ENCODE measurements at places on chromosomes 6 and 20. TPM values are rescaled to one million over a fixed set of nuclear protein-coding genes. Genes with fewer than 3 reads are reported as not detected.

Gene GNAS-AS1
- 2.1 TPM for polyA plus RNA-seq

Gene MAFB
- 0.08 TPM for polyA plus RNA-seq

Gene SLC23A2
- 30.0 TPM for polyA plus RNA-seq

GRCh38 chr6:139736325-139736906 lies 362.0 kb upstream of the CITED2 start:
- no peaks in the 10 kb centered on the region for H3K36me3 ChIP-seq
- DNase-seq = no peak
- H3K27me3 ChIP-seq = no peaks in the 10 kb centered on the region
- H3K4me3 ChIP-seq = no peak overlapping the region

Gene PRPF6
- 99.6 TPM for polyA plus RNA-seq

DNA sequence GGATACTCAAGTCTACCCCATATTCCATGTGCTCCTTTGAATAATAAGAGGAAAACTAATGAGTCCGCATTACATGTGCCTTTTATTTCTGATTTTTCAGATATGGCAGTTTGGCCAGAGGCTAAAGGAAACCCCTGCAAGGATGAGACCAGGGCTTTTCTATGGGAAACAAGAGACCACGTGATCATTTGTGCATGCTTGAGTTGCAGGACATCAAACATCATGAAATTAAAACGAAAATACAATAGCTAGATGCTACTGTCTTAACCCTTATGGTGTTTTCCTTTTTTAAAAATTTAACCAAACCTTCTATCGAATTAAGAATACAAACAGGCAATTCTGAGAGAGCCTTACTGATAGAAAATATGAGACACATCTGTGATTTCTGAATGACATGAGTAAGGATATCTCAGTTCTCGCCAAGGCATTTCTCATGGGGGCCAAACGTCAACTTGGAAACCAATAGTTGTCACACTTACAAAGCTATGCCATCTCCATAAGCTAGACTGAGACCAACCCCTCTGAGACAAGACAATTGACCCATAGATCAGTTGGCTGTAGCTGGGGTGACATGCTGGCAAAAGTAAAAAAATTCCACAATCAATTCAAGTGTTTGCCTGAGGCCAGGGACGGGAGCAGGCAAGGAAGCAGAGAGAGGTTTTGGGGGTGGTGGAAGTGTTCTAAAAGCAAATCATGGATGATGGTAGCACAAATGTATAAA lies 52.8 kb downstream of the RIPOR2 start:
- no peak overlapping the region for H3K4me3 ChIP-seq
- no peaks in the 10 kb centered on the region for H3K36me3 ChIP-seq
- H3K27me3 ChIP-seq = no peaks in the 10 kb centered on the region
- no peak for DNase-seq

DNA sequence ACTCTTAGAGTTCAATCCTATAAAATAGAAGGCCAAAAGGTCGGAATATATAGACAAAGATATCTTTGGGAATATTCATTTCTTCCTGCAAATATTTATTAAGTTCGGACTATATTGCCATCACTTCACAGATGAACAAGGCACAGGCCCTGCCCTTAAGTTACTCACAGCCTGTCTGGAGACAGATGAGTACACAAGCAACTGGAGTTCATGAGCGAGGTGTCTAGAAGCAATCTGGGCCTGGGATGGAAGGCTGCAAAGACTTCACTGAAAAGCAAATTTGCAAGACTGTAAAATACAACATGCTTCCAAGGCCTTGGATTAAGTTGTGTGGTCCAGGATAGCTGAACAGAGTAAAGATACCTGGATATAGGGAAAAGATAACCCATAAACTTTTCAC lies 56.7 kb upstream of the CEP85L start:
- H3K4me3 ChIP-seq = peak overlapping the region; percentile 81
- H3K27ac ChIP-seq = peak overlapping the region; percentile 84
- H3K27me3 ChIP-seq = no peaks in the 10 kb centered on the region
- H3K36me3 ChIP-seq = no peaks in the 10 kb centered on the region
- DNase-seq = no peak

DNA sequence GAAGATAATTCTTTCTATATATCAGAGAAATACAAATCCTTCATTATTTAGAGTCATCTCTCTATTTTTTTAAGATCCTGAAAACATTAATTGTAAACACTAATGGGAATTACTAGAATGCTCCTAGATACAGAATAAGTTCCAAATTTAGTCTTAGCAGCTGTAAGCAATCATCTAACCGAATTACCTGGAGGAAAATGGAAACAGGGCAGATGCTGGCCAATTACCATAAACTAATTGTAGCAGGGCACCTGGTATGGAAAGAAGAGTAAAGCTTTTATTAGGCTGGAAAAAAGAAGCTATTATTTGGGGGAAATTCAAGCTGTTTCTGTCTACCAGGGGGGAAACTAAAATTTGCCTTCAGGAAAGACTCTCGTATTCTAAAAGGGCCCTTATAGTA lies 257.5 kb downstream of the MMUT start:
- H3K4me1 ChIP-seq = no peaks in the 10 kb centered on the region
- no peaks in the 10 kb centered on the region for H3K36me3 ChIP-seq
- H3K4me3 ChIP-seq = no peak overlapping the region
- H3K27me3 ChIP-seq = no peaks in the 10 kb centered on the region
- no peak for DNase-seq

Measured in GM12878 (cell line).